Activated T-cell treated with anti-CD3 and anti-CD28 coated beads, Interleukin-2, amount 50 U/mL, for 72 hours (primary cell): ENCODE measurements at places on chromosomes 2 and 18. TPM values are rescaled to one million over a fixed set of nuclear protein-coding genes. Genes with fewer than 3 reads are reported as not detected.

DNA sequence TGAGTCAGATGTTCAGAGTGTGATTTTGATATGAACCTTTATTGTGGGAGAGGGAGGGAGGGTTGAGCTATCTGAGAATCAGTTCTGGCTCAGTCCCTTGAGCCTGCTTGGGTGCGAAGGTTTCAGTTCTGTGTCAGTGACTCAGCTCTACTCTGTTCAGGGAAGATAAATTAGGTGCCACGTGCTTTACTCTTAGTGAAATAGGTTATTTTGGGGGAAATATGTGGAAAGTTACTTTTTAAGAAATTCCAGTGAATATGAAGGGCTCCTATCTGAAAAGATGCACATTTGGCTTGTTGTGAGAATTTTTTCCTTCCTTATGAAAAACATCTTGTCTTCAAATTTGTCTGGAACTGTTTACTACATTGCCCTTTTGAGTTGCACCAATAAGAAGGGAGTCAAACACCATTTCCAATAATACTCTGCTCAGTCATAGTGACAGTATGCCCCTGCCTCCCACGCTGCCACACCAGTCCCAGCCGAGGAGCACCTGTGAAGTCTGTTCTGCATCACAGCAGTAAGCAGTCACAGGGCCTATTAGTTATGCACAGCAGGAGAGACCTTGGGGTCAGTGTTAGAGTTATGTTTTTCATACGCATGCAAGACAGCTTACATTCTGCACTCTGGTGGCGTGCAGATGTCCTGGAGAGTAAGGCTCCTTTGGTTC is 32.8 kb upstream of the DNAH7 start:
- no peaks in the 10 kb centered on the region for H3K27me3 ChIP-seq
- H3K27ac ChIP-seq = peak overlapping the region; percentile 0
- H3K36me3 ChIP-seq = peaks cover under 1% of the 10 kb centered on the region
- H3K4me1 ChIP-seq = peaks cover 37% of the 10 kb centered on the region
- peak overlapping the region; percentile 27 for H3K4me3 ChIP-seq

DNA sequence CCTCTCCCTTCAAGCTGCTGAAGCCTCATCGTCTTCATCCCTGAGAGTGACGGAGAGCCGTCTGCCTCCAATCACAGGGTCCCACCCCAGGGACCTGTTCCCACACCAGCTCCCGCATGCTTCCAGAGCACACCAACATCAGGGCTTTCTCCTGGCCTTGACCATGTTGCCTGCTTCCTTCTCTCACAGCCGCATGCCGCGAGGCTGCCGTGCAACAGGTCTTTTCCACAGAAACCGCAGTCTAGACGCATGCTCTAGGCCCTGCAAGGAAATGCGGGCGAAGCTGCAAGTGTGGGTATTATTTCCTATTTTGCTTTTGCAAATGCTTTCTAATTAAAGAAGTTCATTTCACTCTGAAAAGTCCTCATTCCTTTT is 277.8 kb downstream of the EIPR1 start:
- no peaks in the 10 kb centered on the region for H3K36me3 ChIP-seq
- no peak overlapping the region for H3K27ac ChIP-seq
- DNase-seq = no peak
- peaks cover 7% of the 10 kb centered on the region for H3K4me1 ChIP-seq
- peaks cover 24% of the 10 kb centered on the region for H3K27me3 ChIP-seq

DNA sequence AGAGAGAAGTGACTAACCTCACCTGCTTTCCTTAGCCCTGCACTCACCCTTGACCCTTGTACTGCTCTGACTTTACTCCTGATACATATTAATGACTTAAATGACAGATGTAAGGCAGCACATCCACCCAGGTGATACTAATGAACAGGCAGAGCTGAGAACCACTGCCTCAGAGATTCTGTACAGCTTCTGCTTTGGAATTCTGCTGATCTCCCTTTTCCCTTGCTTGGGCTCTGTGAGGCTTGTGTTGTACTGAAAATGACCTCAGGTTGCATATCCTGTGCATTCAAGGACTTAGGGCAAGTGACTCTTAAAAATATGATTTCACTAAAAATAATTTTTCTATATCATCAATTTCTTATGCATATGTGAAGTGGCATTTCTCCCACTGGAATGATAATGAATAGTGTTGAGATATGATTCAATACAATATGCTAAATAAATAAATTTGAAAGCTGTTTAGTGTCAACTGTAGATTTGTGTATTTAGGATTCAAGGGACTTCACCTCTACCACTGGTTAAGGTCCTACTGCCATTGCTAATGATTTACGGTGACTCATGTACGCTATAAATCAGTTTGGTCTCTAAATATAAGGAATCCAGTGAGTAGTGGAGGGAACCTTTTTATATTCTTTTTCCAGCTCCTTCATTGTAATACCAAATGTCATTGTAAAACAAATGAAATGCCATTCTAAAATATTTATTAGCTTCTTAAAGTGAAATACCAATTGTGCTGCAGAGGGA is 328.3 kb downstream of the SOCS6 start:
- peaks cover 16% of the 10 kb centered on the region for H3K4me1 ChIP-seq
- H3K36me3 ChIP-seq = no peaks in the 10 kb centered on the region
- no peaks in the 10 kb centered on the region for H3K27me3 ChIP-seq
- DNase-seq = no peak

DNA sequence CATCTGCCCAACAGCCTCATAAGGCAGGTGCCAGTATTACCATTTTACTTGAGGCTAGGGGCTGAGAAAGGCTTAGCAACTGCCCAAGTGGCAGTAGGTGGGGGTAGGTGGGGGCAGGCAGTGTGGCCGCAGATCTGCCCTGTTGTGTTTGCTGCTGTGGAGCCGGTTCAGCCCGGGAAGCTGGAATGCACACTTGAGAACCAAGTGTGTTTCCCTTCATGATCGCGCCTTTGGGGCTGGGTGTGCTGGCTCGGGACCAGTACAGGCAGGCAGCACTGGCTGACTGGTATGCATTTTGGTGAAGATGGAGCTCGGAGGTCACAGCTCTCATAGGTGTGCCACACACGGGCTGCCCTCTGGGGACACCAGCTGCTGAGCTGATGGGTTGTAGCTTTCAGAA is 85.1 kb downstream of the CABLES1 start:
- peaks cover 5% of the 10 kb centered on the region for H3K4me1 ChIP-seq
- no peak overlapping the region for H3K4me3 ChIP-seq
- no peak for DNase-seq
- H3K27ac ChIP-seq = no peak overlapping the region
- no peaks in the 10 kb centered on the region for H3K27me3 ChIP-seq
- no peaks in the 10 kb centered on the region for H3K36me3 ChIP-seq

GRCh38 chr2:70510313-70510712 is 43.3 kb downstream of the TGFA start:
- no peaks in the 10 kb centered on the region for H3K4me1 ChIP-seq
- no peaks in the 10 kb centered on the region for H3K27me3 ChIP-seq
- H3K4me3 ChIP-seq = no peak overlapping the region
- DNase-seq = no peak

GRCh38 chr18:36811955-36812354 is 16.8 kb downstream of the TPGS2 start:
- no peaks in the 10 kb centered on the region for H3K27me3 ChIP-seq
- H3K36me3 ChIP-seq = peaks cover 7% of the 10 kb centered on the region
- no peak overlapping the region for H3K27ac ChIP-seq
- H3K4me3 ChIP-seq = no peak overlapping the region

DNA sequence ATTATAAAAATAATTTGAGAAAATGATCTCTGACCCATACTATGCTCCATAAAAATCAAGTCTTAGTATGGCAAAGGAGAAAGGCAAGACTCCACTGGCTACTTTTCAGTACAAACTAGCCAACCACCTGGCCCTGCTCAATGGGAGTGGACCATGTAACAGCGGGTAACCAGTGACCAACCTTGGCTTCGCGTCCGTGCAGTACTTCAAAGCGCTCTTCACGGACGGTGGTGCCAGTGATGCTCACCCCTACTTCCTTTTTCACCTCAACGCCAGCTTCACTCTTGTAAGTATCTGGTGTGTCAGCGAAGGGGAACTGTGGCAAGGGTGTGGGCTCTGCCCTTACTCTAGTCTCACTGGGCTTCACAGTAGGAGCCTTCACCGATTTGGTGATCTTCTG is 23.3 kb downstream of the TTN start:
- H3K27ac ChIP-seq = no peak overlapping the region
- no peak overlapping the region for H3K4me3 ChIP-seq
- DNase-seq = no peak
- no peaks in the 10 kb centered on the region for H3K4me1 ChIP-seq

OTX1 gene
- total RNA-seq = 0.07 TPM

TMEM182 gene
- total RNA-seq = 10.0 TPM
